Adrenal gland (tissue), 19 donors: ENCODE measurements at places on chromosomes 6 and 20. TPM values are rescaled to one million over a fixed set of nuclear protein-coding genes. Genes with fewer than 3 reads are reported as not detected.
A peak's percentile ranks its signal among the peaks of the same experiment; 100 is the strongest.

GRCh38 chr6:37407948-37408347 lies 25.1 kb upstream of the CMTR1 start:
- no peak for DNase-seq

GRCh38 chr6:16413399-16413798 lies 175.0 kb downstream of the GMPR start:
- no peak for DNase-seq

- DNase-seq, result no peak
Measured at GRCh38 chr6:106488494-106489370, 128.2 kb downstream of the CRYBG1 start.

DNA sequence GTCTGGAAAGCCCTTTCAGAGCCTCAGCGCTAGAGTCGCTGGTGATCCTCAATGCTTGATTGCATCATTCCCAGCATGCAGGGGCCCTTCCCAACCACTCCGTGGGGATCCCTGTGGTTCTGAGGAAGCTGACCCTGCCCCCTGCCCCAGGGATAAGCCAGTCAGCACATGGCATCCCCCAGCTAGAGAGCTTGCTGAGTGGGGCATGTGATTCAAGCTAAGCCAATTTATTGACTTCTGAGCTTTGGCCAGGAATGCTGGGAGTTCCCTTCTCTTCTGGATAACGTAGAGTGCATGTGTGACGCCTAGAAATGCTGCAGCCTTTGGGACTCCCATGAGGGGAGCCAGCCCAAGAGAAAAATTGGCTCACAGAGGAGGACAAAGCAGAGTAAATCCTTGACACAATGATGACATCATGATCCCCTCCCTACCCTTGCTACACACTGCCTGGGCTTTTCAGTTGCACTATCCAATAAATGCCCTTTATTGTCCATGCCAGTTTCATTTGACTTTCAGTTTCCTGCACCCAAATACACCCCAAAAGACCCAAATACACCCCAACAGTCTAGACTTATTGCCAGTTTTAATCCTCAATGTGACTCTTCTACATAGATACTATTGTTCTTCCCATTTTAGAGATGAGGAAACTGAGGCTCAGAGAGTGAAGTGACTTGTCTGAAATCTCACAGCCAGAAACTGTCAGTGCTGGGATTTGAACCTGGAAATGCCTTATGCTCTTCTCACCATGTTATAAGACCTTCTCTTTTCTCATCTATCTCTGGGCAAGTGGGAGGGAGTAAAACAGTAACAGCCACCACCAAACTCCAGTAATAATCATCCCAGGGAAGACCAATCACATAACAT lies 34.3 kb downstream of the KCNB1 start:
- no peak for DNase-seq

DNA sequence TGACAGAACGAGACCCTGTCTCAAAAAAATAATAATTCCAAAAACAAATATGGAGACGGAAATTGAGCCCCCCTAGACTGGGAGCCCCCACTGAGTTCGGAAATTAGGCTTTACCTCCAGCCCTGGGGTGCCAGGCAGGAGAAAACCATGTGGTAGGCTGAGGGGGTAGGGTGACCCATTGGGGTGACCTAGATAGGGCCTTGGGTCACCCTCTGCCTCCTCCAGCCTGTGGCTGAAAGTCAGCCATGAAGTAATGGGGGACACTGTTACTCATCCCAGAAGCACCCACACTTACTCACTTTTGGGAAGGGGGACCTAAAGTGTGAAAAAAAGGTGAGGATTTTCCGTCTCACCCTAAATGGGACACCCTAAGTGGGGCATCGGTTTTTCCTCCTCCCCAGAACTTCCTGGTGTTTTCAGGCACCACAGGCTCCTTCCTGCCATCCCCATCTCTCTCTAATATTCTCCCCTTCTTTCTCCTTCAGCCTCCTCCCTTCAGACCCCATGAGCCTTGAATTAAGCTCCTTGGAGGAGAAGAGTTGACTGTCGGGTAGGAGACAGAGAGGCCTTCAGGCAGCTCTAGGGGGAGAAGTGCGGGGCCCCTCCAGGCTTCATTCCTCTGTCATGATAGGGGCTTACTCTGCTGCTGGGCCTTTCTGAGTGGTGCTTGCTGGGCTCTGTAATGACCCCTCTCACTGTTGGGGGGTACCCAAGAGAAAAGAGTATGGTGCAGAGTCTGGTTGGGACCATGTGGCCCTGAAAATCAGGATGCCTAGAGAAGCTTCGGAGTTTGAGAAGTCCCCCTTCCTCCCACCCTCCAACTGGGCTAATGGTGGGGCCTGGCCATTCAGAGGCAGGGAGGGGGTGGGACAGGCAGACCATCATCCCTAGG lies 2.4 kb downstream of the LTB start:
- DNase-seq, result no peak

DNA sequence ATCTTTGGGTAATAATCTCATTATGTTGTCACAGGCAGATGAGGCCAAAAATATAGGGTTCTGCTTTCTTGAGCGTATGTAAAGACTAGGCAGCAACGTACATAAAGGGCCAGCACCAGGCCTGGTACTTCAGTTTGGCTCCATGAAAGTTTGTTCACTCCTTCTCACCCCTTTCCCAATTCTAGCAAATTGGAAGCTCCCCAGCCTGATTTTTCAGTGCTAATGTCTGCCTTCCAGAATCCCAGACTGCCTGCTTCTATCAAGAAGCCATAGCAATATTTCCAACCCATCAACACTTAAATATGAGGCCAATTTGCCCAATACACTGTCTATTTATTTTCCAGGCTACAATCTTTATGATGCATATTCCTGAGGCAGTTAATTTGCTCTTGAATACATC lies 93.4 kb upstream of the PTPRT start:
- DNase-seq, result no peak

DNA sequence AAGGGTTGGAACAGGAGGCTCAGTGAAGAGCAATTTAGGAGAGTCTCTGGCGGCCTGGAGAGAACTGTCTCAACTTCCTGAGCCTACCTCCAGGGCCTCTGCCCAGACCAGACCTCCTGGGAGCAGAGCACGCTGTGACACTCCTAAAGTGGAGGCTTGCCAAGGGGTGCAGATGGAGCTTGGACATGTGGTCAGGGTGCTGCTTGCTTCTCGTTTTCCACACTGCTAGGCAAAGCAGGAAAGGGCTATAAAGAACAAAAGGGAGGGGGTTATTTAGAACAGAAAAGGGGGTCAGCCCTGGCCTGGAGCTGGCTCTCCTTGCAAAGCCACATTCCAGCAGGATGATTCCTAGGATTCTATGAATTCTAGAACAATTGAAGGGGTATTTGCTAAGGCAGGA lies 145.7 kb upstream of the GGTLC1 start:
- no peak for DNase-seq

GRCh38 chr6:126541806-126542491 lies 202.0 kb downstream of the CENPW start:
- no peak for DNase-seq

DNA sequence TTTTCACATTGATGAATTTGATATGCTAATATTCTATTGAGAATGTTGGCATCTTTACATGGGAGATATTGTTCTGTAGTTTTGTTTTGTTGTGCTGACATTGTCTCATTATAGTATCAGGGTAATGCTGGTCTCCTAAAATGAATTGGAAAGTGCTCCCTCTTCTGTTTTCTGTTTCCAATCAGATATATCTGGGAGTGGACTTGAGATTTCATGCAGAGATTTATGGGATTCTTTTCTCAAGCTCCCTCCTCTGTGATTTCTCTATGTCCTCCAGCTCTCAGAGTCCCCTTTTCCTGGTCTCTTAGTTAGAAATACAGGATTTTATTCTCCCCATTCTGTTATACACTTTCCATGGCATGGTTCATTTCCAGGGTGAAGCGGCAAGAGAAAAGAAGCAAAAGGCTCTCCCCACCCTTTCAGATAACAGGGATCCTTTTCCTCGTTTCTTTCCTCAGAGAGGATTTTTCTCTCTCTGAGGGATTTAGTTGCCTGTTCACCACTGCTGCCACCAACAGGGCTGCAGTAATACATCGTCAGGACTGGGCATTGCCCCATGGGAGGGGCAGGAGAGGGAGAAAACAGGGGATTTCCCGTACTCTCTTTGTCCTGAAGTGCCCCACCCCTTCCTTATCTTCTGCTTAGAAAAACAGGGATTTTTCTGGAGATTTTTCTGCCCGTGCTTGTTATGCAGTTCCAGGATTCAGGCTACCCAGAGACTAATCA lies 59.3 kb upstream of the STMND1 start:
- peak; percentile 51 for DNase-seq

DNA sequence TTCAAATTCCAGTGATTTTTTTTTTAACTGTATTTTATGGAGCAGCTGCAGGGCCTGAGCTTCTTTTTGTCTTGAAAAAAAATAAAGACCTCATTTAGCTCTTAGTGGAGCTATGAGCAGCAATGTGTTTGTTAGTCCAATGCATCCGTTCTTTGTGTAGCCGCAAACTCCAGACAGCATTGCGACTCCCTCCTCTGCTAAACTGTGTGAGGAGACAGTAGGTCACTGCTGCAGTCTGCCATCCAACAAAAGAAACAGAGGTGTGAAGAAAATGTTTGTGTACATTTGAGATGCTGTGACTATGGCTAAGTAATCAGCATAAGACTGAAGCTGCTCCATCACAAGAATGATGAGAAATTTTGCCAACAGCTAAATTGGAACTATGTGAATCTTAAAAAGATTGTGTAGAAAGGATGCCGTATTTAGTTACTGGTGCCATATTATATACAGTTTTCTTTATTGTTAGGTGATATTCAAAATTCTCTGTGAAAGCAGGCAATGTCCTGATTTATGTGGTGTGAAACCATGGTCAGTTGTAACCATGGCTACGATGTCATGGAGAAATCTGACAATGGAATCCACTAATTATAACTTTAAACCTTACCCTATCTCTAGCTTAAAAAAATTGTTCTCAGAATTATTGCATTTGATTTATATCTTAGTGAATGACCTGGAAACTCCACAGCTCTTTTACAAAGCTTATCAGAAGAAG lies 428.8 kb upstream of the EPHA7 start:
- no peak for DNase-seq

DNA sequence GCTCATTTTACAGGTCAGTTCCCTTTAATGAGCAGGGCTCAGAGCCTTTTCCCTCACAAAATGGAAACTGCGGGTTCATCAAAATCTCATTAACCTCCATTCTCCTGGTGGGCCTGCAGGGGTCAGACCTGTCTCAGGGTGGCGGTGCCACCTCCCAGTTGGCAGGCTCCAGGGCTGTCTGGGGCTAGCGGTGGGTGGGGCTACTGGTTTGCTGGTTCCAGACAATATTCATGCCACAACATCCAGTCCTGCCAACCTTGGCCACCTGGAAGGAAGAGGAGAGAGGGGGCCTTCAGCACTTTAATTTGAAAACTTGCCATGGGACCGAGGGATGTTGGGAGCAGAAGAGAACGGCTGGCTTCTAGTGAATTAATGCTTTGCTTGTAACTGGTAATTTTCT lies 41.9 kb upstream of the CTNNBL1 start:
- no peak for DNase-seq

GRCh38 chr6:1498491-1499113 lies 109.2 kb downstream of the FOXF2 start:
- no peak for DNase-seq

DNA sequence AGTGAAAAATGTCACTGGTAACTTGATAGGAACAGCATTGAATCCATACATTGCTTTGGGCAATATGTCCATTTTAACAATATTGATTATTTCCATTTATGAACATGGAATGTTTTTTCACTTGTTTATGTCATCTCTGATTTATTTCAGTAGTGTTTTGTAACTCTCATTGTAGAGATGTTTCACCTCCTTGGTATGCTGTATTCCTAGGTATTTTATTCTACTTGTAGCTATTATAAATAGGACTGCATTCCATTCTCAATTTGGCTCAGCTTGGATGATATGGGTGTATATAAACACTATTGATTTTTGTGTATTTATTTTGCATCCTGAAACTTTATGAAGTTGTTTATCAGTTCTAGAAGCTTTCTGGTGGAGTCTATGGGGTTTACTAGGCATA lies 730.3 kb downstream of the DOK5 start:
- no peak for DNase-seq

GRCh38 chr6:2733324-2733723 lies 17.4 kb downstream of the MYLK4 start:
- peak; percentile 83 for DNase-seq

- peak; percentile 71 for DNase-seq
Measured at GRCh38 chr6:139990856-139991465, 616.5 kb upstream of the CITED2 start.

- DNase-seq, result no peak
Measured at GRCh38 chr6:35435074-35435837, 16.9 kb upstream of the FANCE start.

DNA sequence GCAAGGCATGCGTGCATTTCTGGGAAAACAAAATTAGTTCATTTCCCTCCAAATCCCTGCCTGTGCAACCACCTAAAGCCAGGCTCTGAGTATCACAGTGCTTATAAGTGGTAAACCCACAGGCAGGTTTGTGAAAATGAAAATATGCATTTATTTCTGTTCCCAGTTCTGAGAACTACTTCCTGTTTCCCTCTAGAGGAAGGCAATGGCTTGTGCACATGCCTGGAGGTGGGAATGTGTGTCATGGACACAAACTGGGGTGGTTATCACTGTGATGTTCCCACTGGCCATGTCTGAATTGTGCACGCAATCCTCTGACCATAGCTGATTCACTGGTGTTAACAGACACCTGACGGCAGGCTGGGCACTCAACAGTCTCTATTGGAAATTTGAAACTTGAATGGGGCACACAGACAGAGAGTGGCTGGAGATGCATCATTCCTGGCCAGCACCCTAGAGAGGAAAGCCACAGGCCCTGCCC lies 26.3 kb downstream of the FAM110A start:
- DNase-seq, result no peak

GRCh38 chr6:95120984-95121383 lies 456.4 kb upstream of the MANEA start:
- no peak for DNase-seq

GRCh38 chr20:9616833-9617461 lies 102.6 kb downstream of the LAMP5 start:
- DNase-seq, result peak; percentile 54

RCAN2 gene
- total RNA-seq, result 9.0 TPM

LPIN3 gene
- total RNA-seq, result 3.0 TPM

PRELID3B gene
- 48.8 TPM for total RNA-seq

RAB44 gene
- total RNA-seq, result not detected

AAR2 gene
- 29.7 TPM for total RNA-seq

OR2B3 gene
- not detected for total RNA-seq

ARID1B gene
- total RNA-seq, result 64.0 TPM
